ENCODE measurements at places on chromosomes 13 and 19.
A peak's percentile ranks its signal among the peaks of the same experiment; 100 is the strongest.

DNA sequence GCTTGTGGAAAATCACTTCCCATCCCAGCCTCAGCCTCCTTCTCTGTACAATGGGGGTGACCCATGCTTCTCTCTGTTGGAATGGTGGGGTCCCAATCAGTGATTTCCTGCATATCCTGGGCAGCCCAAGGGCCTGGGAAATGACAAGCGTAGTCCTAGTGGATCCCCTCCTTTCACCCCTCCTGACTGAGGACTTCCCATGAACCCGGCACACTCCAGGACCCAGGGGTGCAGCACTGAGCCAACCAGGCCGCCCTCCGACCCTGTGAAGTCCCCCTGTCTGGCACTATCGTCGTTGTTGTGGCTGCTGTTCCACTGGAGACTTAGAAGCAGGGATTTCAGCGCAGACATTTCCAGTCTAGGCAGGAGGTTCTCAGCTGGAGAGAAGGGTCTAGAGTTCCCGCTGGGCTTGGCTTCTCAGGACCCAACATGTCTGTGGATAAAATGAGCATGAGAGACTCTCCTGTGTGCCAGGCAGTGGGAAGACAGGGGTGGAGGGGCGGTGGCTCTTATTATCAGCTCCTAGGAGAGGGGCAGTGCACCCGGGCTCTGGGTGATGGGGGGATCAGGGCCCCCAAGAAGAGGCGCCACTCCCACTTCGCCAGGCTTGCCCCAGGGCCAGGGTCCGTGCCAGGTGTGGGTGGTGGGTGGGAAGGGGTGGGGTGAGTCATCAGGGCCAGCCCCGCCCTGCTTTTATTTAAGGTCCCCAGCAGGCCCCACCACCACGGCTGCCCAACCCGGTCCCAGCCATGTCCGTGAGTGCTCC lies at the start of gene LGALS7B:
Gene LGALS7B, plus strand, starts transcription at position 723 of the 766 bp plus-strand sequence. Its CDS starts 27 bp downstream, at position 750.
- DNase-seq, result no peak

DNA sequence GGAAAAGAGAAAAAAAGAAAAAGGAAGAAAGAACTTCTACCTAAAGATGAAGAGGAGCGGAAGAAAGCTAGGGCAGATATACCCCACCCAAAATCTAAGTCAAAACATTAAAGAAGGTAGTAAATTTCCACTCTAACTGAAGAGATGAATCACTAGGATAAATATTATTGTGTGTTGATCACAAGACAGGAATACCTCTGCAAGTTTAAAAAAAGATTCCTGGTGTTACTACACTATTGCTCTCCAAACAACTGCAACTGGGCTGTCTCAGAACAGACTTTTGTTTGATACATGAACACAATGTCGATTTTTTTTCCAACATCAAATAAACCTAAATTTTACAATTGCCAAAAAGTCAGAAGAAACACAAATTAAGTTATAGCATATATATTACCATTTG lies 6.8 kb downstream of the HSPH1 start:
- DNase-seq, result no peak

DNA sequence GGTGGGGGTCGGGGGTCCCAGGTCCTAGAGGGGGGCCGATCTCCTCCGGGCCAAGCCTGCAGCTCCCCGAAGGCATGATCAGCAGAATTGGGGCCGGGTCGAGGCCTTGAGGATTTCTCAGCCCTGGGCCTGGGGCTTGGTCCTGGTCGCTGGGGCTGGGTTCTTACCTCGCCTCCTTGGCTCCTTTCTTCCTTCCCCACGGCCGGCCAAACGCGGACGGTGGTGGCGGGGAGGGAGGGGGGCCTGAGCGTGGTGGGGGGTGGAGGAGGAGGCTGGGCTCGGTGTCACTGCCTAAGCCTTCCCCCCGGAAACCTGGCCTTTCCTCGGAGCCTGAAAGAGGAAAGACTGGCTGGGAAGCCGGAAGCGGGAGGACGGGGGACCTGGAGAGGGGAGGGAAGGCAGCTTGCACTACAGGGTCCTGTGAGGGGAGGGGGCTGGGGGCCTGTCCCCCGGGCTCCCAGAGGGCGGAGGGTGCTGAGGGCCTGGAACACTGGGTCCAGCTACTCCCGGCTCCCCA lies at the start of gene ZNF579:
Gene ZNF579, minus strand, starts transcription at position 221 of the 517 bp plus-strand sequence. CDS start 1,209 bp downstream, outside the sequence.
- DNase-seq, result peak; percentile 68

- DNase-seq, result no peak
Observed at GRCh38 chr13:41463838-41464602, 6.7 kb downstream of the RGCC start.

- DNase-seq, result no peak
Observed at GRCh38 chr13:57558051-57558467, 73.5 kb upstream of the PCDH17 start.

- DNase-seq, result no peak
Observed at GRCh38 chr19:42487032-42487797, 41.1 kb downstream of the CEACAM1 start.

- no peak for DNase-seq
Observed at GRCh38 chr19:9054765-9055164, 32.1 kb upstream of the OR1M1 start.

DNA sequence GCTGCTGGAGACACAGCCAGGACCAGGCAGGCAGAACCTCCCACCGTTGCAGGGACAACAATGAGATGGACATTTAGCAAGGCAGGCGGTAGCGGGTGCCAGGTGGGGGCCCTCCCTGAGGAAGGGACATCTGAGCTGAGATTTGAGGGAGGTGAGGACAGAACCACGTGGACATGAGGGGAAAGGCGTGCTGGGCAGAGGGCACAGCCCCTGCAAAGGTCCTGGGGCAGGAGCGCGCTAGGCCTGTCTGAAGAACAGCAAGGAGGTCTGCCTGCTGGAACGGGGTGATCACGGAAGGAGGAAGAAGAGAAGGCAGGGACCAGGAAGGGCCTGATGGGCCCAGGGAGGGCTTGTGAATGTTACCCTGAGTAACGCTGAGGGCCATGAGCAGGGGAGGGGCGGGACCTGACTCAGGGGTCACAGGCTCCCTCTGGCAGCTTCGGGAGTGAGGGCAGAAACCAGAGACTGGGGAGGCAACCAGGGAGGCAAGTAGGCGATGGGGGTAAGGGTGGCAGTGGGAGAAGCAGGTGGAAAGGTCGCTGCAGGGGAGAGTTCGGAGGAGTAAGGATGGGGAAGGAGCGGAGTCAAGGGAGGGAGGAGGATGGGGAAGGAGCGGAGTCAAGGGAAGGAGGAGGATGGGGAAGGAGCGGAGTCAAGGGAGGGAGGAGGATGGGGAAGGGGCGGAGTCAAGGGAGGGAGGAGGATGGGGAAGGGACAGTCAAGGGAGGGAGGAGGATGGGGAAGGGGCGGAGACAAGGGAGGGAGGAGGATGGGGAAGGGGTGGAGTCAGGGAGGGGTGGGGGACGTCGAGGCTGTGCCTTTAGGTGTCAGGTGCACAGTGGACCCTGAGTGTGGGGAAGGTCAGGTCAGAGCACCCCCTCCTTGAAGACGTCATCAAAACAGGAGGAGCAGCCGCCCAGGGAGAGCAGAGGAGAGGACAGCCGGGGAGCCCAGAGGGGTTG lies 15.7 kb upstream of the B3GNT3 start:
- DNase-seq, result no peak

DNA sequence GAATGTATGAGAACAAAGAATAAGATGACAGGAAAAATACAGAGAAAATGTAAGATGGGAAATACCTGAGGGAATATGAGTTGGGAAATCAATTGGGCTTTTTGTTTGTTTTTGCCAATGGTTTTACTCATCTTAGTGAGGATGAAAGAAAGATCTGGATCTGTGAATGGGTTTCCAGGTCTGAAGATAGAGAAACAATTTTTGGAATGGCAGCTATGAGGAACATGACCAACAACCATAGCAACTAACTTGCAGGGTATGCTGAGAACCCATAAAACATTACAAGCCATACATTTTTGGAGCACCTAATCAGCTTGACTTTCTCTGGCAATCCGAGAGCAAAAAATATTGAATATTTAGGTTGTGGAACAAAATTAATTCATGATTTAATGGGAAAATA lies 290.0 kb downstream of the KCTD12 start:
- no peak for DNase-seq

GRCh38 chr19:15265850-15266248 lies 33.6 kb upstream of the EPHX3 start:
- DNase-seq, result no peak

DNA sequence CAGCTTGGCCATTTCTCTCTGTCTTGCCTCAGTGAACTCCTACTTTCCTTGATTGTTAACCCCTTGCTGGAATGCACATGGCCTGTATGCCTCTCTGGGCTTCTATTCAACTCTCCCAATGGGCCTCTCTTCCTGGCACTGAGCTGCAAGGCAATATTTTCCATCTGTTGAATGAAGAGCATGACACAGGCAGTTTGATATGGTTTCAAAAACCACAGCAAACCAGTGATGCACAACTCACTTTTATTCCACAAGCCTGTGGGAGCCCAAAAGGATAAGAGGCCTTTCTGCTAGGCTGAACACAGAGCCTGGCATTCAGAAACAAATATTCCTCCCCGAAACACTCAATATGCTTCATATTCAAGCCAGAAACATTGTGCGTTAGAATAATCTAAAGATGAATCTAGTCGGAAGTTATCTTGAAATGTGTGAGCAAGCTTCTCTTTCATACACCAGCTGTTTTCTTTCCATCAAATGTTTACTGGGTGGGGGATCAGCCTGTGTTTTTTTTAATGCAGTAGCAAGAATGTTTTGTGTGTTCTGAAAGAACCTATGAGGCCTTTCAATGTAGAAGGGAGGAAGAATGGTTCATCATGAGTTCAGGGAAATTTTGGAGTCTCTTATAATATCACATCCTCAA lies 443.1 kb upstream of the SPRY2 start:
- no peak for DNase-seq

DNA sequence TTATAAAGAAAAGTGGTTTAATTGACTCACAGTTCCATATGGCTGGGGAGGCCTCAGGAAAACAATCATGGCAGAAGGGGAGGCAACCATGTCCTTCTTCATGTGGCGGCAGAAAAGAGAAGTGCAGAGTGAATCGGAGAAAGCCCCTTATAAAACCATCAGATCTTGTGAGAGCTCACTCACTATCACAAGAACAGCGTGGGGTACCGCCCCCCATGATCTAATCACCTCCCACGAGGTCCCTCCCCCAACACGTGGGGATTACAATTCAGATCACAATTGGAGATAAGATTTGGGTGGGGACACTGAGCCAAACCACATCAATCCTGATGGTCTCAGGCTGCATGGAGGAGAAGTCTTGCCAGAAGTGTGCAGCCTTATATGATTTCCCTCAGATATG lies 26.0 kb downstream of the TM9SF2 start:
- no peak for DNase-seq

DNA sequence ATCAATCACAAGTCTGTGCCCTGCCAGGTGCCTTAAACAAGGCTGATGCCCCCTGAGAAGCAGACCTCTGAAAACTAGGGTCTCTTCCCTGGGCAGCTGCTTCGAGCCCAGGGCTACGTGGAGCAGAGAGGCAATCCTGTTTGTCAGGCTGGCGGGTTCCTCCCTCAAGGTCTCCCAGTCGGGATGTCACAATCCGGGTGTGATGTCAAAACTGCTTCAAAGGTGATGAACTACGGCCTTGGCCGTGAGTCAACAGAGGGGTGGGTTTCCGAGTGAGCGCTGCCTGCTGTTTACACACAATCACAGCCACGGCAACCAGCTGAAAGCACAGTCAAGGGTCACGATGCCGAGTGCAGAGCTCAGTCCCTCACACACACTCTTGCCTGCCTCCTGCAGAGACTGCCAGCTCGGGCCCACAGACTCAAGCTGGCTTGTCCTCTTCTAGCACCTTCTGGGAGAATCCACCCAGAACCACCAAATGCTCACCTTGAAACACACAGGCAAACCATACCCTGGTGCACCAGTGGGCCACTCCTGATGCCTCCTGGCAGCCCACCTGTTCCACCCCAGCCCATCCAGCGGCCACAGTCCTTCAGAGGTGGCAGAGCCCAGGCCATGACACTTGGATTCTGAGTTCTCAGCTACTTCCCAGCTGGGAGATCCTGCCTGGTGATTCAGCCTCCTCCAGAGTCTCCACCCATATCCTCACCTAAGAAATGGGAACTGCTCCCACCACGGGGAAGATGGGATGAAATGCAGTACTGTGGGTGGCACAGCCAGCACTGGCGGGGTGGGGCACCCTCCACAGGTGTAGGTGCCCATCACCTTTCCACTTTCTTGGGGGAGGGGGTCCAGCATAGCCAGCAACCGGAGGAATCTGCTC lies 6.8 kb downstream of the ELL start:
- no peak for DNase-seq

- DNase-seq, result no peak
Observed at GRCh38 chr19:3046698-3047495, 15.4 kb downstream of the TLE5 start.

DNA sequence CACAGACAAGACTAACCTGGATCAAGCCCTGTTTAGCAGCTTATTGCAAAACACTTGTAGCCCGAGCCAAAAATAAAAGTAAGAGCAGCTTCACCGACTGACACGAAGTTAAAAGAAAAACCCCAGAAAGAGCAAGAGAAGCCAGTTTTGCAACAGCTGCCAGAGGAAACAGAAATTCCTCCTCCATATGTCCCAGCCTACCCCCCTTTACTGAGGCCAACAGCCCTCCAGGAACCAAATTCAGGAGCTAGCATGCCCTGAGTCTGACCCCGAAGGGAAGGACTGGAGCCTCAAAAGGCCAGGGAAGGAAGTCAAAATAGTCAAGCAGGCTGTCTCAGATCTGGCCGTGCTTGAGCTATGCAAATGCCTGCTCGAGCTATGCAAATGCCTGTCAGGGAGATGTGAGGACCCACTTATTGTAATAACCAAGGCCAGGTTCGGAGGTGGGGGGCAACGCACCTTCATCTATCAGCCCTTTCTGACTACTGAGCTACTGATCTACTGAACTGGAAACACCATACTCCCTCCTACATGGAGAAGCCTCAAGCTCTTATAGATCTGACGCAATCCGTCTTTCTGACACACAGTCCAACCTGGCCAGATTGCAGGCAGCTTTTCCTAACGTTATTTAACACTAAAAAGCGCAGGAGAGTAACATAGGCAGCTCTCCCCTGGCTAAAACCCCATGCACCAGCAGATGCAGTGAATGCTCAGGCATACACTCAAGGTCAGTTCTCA lies 6.7 kb downstream of the SIGLEC11 start:
- DNase-seq, result no peak

GRCh38 chr13:48251611-48252081 lies 18.6 kb downstream of the ITM2B start:
- no peak for DNase-seq

- DNase-seq, result no peak
Observed at GRCh38 chr13:21573920-21574712, 29.9 kb downstream of the MICU2 start.

GRCh38 chr19:14674764-14675163 lies at the start of gene ADGRE3:
Gene ADGRE3 (minus strand): TSS chr19:14674844. CDS start chr19:14674770, 74 bp downstream.
- no peak for DNase-seq

GRCh38 chr13:111241862-111242261 lies 78.6 kb upstream of the TEX29 start:
- DNase-seq, result no peak

GRCh38 chr19:41912899-41913537 lies 15.2 kb downstream of the ERFL start:
- no peak for DNase-seq

- no peak for DNase-seq
Observed at GRCh38 chr19:34733266-34733745, 737 bp upstream of the ZNF181 start.

- DNase-seq, result no peak
Observed at GRCh38 chr13:106499896-106500295, 35.6 kb downstream of the EFNB2 start.

Data from activated B cell treated with CpG ODN at 0.5 μM for 24 hours (primary cell).